ENCODE measurements at places on chromosomes 5 and 9. TPM values are rescaled to one million over a fixed set of nuclear protein-coding genes. Genes with fewer than 3 reads are reported as not detected.

DNA sequence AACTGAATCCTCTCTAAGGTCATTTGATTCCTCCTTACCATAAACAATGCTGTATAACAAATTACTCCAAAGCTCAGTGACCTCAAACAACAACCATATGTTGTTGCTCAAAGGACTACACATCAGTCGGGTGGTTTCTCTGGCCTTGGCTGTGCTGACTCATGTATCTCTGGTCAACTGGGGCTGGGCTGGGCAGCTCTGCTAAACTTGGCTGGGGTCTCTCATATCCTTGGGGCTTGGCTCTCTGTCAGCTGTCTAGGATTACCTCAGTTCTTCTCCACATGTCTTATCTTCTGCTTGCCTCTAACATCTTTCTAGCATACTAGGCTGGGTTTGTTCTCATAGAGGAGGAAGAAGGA is 86.4 kb downstream of the GALNT10 start:
- H3K27ac ChIP-seq = no peak overlapping the region
- 0 out of 2 replicates have a peak, but pooled peaks cover 9% of the 10 kb centered on the region for H3K4me1 ChIP-seq
- no peak overlapping the region for H3K4me3 ChIP-seq
- H3K36me3 ChIP-seq = no peaks in the 10 kb centered on the region

DNA sequence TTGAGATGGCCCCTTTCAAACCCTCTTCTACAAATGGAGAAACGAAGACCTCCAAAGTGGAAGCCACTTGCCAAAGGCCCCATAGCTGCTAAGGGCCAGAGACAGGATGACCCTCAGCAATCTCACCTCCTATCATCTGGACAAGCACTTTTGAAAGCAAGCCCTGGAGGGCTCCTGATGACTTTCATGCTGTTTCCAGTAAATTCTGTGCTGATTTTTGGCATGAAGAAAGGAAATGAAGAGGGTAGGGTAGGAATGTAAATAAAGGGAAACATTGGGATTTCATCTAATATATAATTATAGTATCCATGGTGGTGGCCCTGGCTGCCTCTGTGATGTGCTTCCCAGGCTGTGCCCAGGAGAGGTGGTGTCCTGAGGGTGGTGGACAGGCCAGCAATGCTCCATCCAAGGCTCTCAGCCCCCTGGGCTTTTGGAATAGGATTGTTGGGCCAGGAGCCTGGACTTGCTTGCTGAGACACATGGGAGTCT is 208.0 kb upstream of the TRIM32 start:
- H3K4me3 ChIP-seq = no peak overlapping the region
- H3K27ac ChIP-seq = no peak overlapping the region
- H3K36me3 ChIP-seq = no peaks in the 10 kb centered on the region

- H3K4me1 ChIP-seq = no peaks in the 10 kb centered on the region
- no peaks in the 10 kb centered on the region for H3K36me3 ChIP-seq
- H3K4me3 ChIP-seq = no peak overlapping the region
- no peak for DNase-seq
- H3K27me3 ChIP-seq = no peaks in the 10 kb centered on the region
These were observed 2.2 kb upstream of the CDX1 start for GRCh38 chr5:150164211-150164980.

DNA sequence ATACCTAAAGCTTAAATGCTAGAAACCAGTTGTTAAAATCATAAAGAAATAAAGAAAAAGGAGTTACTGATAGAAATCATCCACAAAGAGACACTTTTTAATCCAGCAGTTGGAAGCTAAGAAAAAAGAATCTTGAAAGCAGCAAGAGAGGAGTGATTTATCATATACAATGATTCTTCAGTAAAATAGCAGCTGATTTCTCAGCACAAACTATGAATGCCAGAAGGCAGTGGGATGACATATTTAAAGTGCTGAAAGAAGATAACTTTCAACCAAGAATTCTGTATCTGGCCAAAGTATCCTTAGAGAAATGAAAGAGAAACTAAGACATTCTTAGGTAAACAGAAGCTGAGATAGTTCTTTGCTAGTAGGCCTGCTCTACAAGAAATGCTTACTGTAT is 366.0 kb downstream of the HTR1A start:
- no peaks in the 10 kb centered on the region for H3K27me3 ChIP-seq
- H3K36me3 ChIP-seq = no peaks in the 10 kb centered on the region
- H3K4me1 ChIP-seq = no peaks in the 10 kb centered on the region
- no peak overlapping the region for H3K27ac ChIP-seq
- H3K4me3 ChIP-seq = no peak overlapping the region

DNA sequence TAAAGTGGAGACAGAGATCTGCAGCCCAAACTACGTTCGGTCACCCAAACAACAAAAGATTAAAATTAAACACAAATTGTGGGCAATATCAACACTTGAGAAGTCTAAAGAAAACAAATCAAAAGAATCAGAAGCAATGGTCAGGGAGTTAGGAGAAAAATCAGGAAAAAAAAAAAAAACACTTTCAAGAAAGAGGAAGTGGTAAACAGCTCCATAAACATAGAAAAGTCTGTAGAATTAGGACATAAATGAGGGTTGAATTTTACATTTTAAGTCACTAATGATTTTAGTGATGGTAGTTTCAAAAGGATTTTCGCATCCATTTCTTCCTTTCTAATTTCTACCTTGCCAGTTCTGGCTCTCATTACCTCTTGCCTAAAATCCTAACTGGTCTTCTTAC is 10.1 kb downstream of the RNF145 start:
- DNase-seq = no peak
- H3K4me1 ChIP-seq = peaks cover 8% of the 10 kb centered on the region
- no peak overlapping the region for H3K4me3 ChIP-seq

- H3K4me3 ChIP-seq = no peak overlapping the region
- H3K27ac ChIP-seq = no peak overlapping the region
- no peaks in the 10 kb centered on the region for H3K4me1 ChIP-seq
- no peaks in the 10 kb centered on the region for H3K36me3 ChIP-seq
These were observed 96.2 kb downstream of the CCDC192 start for GRCh38 chr5:127799293-127799905.

- no peaks in the 10 kb centered on the region for H3K4me1 ChIP-seq
- H3K36me3 ChIP-seq = no peaks in the 10 kb centered on the region
- H3K4me3 ChIP-seq = no peak overlapping the region
- H3K27ac ChIP-seq = no peak overlapping the region
These were observed 509.4 kb upstream of the CDH18 start for GRCh38 chr5:20497356-20497755.

DNA sequence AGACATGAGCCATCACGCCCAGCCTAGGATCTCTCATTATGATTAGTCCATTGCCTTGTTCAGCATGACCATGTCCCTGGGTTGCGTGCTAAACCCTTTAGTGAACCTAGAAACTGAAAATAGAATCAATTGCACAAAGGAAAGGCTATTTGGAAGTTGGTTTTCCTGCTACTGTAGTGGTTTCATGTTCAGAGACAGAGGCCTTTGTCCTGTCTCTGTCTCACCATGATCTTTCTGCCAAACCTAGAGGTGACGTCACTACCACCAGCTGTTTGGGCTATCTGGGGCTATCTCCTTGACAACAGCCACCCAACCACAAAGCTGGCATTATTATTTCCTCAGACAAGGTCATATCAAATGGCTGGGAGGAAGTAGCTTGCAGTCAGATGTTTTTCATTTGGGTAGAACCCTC is 4.0 kb upstream of the CDK5RAP2 start:
- peaks cover 2% of the 10 kb centered on the region for H3K4me1 ChIP-seq
- H3K36me3 ChIP-seq = 0 out of 2 replicates have a peak, but pooled peaks cover 2% of the 10 kb centered on the region
- no peak overlapping the region for H3K27ac ChIP-seq
- DNase-seq = no peak

DNA sequence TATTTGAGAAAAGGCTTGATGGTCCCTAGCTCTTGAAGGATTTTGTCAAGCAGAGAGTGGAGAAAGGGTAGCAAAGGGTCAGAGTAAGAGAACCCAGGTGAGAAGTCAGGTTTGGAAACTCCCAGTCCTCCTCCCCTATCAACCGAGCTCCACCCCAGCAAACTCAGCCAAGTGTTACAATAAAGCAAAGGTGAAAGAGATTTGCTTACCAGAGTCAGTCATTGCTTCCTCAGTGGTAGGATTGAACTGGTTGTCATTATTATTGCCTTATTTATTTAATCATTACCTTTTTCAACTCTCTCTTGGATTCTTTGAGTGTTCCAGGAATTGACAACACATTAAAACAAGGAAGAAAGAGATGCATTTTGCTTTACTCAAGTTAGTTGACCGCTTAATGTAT is 80.5 kb downstream of the RFK start:
- no peak overlapping the region for H3K27ac ChIP-seq
- H3K4me3 ChIP-seq = no peak overlapping the region
- no peaks in the 10 kb centered on the region for H3K4me1 ChIP-seq

GRCh38 chr5:181099602-181100086 is 31.3 kb downstream of the OR2V1 start:
- no peaks in the 10 kb centered on the region for H3K36me3 ChIP-seq
- DNase-seq = no peak
- H3K4me1 ChIP-seq = peaks cover 4% of the 10 kb centered on the region
- H3K4me3 ChIP-seq = no peak overlapping the region

GRCh38 chr5:135705141-135705631 is 126.4 kb upstream of the CXCL14 start:
- peaks cover 2% of the 10 kb centered on the region for H3K27me3 ChIP-seq
- no peak overlapping the region for H3K4me3 ChIP-seq
- H3K27ac ChIP-seq = no peak overlapping the region

DNA sequence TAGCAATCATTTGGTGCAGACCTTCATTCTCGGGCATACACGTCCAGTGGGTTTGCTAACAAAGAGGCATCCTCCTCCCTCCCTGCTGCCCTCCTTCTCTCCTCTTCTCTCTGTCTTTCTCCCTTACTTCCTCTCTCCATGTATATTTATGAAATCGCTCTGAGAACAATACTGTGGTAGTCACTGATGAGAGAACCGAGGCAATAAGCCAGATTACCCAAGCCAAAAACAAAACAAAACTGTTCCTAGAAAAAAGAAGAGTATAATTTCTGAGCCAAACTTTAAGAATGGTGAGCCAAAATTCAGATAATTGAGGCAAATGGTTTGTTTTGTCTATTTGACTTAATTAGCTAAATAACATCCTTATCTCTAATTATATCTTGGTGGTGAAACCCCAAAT is 15.8 kb upstream of the HMHB1 start:
- no peak for DNase-seq
- no peaks in the 10 kb centered on the region for H3K36me3 ChIP-seq
- H3K27me3 ChIP-seq = no peaks in the 10 kb centered on the region
- H3K27ac ChIP-seq = no peak overlapping the region

- H3K4me3 ChIP-seq = no peak overlapping the region
- H3K36me3 ChIP-seq = no peaks in the 10 kb centered on the region
- DNase-seq = no peak
- no peaks in the 10 kb centered on the region for H3K4me1 ChIP-seq
- H3K27me3 ChIP-seq = no peaks in the 10 kb centered on the region
These were observed 93.2 kb downstream of the MRPL36 start for GRCh38 chr5:1706428-1706827.

- H3K27me3 ChIP-seq = no peaks in the 10 kb centered on the region
- H3K4me3 ChIP-seq = no peak overlapping the region
- no peaks in the 10 kb centered on the region for H3K4me1 ChIP-seq
- no peaks in the 10 kb centered on the region for H3K36me3 ChIP-seq
These were observed 5.3 kb upstream of the NFIL3 start for GRCh38 chr9:91428927-91429351.

- H3K4me3 ChIP-seq = no peak overlapping the region
- H3K27ac ChIP-seq = no peak overlapping the region
- H3K4me1 ChIP-seq = no peaks in the 10 kb centered on the region
- no peaks in the 10 kb centered on the region for H3K27me3 ChIP-seq
These were observed 335.6 kb upstream of the CLINT1 start for GRCh38 chr5:158194561-158194976.

GRCh38 chr5:10699281-10699874 is 61.7 kb downstream of the DAP start:
- no peaks in the 10 kb centered on the region for H3K27me3 ChIP-seq
- no peak overlapping the region for H3K4me3 ChIP-seq
- peaks cover 16% of the 10 kb centered on the region for H3K4me1 ChIP-seq
- no peak overlapping the region for H3K27ac ChIP-seq
- no peaks in the 10 kb centered on the region for H3K36me3 ChIP-seq

DNA sequence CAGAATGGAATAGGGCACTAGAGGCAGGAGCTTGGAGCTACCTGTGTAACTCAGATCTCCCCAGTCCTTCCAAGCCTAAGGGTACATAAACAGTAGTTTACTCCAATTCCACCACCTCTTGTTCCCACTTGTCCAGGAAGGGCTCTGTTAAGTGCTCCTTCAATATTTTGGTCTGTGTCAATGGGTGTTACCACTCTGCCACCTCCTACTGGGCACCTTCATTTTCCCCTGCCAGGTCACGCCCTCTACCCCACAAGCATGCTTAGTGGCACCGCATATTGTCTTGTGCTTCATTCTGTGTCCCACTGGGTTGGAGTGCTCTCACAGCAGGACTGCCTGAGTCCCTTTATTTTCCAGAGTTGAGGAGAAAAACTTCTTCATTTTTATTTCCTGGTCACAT is 459.8 kb downstream of the ARHGEF28 start:
- H3K4me1 ChIP-seq = no peaks in the 10 kb centered on the region
- no peaks in the 10 kb centered on the region for H3K27me3 ChIP-seq
- no peaks in the 10 kb centered on the region for H3K36me3 ChIP-seq
- no peak overlapping the region for H3K27ac ChIP-seq
- no peak overlapping the region for H3K4me3 ChIP-seq
- no peak for DNase-seq

DNA sequence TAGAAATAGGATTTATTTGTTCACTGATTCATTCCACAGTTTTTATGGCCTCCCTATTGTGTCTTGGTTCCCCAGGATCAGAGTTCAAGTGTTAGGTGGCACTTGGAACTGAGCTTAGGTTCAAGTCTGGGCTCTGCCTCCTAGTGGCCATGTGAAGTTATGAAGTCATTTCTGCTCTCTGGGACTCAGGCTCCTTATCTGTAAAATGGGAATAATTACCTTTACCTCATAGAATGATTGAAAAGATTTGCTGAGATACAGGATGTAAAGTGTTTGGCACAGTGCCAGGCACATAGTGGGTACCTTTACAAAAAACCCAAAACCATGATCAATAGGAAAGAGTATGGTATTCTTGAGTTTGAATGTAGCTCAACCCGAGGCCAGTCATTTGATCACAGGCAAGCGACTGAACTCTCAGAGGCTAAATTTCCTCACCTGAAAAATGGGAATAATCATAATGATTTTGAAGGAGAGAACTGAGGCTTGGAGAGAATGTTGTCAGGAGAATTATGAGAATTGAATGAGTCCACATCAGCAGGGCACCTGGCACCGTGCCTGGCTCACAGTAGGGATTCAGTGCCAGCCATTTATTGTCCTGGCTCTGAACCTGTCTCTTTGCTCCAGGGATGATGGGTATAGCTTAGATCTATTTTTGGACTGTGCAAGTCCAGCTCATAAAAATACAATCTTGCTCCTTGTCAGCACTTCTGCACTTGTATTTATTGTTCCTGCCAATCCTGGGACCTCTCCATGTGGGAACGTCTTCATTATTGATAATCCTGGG is 10.8 kb downstream of the NSG2 start:
- H3K4me3 ChIP-seq = no peak overlapping the region
- H3K36me3 ChIP-seq = no peaks in the 10 kb centered on the region
- H3K4me1 ChIP-seq = no peaks in the 10 kb centered on the region
- no peak overlapping the region for H3K27ac ChIP-seq
- peaks cover 7% of the 10 kb centered on the region for H3K27me3 ChIP-seq
- DNase-seq = no peak

DUSP1 gene
- total RNA-seq = 79.9 TPM

MSX2 gene
- total RNA-seq = 8.5 TPM

PCDHA4 gene
- total RNA-seq = 3.1 TPM

CLTB gene
- 124 TPM for total RNA-seq

FOXD4 gene
- total RNA-seq = 0.23 TPM

CREBRF gene
- total RNA-seq = 9.0 TPM

CCL28 gene
- total RNA-seq = 5.8 TPM
